ENCODE measurements at places on chromosomes 16 and 17.
A peak's percentile ranks its signal among the peaks of the same experiment; 100 is the strongest.

DNA sequence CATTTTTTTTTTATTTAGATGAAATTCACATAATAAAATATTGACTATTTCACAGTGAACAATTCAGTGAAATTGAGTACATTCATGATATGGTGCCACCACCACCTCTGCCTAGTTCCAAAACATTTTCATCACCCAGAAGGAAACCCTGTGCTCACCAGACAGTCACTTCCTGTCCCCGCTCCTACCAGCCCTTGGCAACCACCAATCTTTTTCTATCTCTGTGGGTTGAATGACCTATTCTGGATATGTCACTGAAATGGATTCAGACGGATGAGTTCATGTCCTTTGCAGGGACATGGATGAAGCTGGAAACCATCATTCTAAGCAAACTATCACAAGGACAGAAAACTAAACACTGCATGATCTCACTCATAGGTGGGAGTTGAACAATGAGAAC, 40.5 kb downstream of the ATP2C2 start:
- DNase-seq = no peak

DNA sequence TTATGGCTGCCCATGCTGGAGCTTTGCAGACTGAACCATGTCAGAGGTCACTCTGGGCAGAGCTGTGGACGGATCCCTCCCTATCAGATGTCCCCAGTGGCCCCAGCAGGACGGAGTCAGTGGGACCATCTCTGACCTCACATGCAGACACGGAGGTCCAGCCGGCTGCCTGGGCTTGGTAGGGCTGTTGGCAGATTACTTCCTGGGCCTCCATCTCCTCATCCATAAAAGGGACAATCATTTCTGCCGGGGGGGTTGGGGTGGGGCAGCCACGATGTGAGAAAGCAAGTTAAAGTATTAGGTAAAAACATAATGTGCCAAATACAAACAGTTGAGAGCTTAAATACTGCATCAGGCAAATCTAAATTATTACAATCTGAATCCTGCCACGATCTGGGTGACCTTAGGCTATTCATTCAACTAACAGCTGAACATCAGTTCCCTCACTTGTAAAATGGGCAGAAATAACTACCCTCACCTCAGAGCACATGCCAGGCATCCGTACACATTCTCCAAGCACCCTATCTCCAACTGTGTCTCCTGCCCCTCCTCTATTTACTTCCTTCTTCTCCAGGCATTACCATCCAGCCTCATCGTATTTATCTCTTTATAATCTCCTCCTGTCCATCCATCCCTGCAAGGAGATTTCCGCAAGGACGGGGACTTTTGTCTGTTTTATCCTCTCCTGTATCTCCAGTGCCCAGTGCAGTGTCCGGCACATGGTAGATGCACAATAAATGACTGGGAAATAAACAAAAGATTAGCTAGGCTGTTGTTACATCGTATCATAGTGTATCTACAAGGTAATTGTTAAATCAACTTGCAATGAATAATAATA, 192.3 kb upstream of the FOXF1 start:
- no peak for DNase-seq

DNA sequence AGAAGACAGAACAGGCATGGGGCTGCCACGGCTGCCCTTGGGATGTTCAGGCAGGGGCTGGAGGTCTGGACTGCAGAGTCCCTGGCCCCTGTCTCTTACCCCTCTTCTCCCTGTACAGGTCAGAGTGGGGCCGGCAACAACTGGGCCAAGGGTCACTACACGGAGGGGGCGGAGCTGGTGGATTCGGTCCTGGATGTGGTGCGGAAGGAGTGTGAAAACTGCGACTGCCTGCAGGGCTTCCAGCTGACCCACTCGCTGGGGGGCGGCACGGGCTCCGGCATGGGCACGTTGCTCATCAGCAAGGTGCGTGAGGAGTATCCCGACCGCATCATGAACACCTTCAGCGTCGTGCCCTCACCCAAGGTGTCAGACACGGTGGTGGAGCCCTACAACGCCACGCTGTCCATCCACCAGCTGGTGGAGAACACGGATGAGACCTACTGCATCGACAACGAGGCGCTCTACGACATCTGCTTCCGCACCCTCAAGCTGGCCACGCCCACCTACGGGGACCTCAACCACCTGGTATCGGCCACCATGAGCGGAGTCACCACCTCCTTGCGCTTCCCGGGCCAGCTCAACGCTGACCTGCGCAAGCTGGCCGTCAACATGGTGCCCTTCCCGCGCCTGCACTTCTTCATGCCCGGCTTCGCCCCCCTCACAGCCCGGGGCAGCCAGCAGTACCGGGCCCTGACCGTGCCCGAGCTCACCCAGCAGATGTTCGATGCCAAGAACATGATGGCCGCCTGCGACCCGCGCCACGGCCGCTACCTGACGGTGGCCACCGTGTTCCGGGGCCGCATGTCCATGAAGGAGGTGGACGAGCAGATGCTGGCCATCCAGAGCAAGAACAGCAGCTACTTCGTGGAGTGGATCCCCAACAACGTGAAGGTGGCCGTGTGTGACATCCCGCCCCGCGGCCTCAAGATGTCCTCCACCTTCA, 11.7 kb downstream of the TUBB3 start:
- no peak for DNase-seq

GRCh38 chr16:47924950-47925349, 230.8 kb downstream of the ABCC12 start:
- DNase-seq = no peak

- no peak for DNase-seq
Observed at GRCh38 chr16:47043200-47043599, 69.7 kb upstream of the DNAJA2 start.

DNA sequence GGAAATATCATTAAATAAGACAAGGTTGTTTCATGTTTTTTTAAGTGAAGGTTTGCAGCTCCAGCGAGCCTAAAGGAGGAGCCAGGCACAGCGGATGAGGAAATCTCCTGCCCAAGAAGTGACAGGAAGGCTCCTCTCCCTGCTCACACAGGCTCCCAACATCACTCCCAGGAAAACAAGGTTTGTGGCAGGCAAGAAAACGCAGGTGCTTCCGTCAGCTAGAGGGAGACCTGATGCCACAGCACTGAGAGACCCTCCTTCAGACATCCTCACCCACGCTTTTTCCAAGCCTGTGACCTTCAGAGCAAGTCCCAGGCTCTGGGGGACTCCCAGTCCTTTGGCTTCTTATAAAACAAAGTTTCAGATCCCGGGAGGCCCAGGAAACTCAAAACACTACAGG, 89.7 kb downstream of the ZNF423 start:
- no peak for DNase-seq

DNA sequence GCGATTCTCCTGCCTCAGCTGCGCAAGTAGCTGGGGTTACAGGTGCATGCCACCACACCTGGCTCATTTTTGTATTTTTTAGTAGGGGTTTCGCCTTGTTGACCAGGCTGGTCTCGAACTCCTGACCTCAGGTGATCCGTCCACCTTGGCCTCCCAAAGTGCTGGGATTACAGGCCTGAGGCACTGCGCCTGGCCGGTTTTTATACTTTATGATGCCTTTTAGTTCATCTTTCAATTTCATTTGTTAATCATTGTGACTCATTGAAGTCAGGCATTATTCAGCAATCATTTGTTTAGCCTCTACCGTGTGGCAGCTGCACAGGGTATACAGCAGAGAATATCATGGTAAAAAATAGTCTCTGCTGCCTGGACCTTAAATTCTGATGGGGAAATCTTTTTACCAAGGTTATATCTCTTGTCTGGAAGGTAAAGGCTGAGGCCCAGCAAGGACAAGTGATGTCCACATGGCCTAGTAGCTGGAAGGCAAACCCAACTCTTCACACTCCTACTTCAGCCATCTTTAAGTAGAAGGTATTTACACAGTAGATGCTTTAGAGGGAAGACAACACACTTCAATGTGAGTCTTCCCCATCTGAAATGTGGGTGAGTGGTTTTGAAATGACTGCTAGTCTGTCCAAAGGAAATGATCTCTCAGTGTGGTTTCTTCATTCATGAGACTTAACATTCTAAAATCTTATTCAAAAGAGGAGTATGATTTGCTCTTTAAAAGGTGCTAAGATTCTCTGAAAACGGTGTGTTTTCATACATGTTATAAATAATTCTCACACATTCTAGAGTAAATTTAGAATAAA, 2.4 kb downstream of the PRPSAP2 start:
- no peak for DNase-seq

DNA sequence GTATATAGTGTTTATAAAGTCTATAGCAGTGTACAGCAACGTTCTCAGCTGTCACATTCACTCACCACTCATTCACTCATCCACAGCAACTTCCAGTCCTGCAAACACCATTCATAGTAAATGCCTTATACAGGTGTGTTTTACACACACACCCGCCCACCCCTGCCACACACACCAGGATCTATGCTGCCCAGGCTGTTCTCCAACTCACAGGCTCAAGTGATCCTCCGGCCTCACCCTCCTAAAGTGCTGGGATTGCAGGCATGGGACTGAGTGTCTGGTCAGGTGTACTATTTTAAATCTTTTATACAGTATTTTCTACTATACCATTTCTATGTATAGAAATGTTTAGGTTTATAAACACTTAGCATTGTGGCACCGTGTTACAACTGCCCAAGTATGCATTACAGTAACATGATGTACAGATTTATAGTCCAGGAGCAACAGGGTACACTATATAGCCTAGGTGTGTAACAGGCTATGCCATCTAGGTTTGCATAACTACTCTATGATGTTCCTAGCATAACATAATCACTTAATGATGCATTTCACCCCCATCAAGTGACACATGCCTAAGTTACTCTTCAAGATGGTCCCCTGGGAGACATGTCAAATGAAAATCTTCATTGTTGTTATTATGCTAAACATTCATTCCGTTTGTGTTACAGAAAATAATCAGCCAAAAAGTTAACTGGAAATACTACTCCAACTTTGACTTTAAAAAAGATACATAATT, 42.5 kb downstream of the CREBBP start:
- peak; percentile 30 for DNase-seq

GRCh38 chr17:71262586-71262985, 858.2 kb upstream of the SOX9 start:
- no peak for DNase-seq

DNA sequence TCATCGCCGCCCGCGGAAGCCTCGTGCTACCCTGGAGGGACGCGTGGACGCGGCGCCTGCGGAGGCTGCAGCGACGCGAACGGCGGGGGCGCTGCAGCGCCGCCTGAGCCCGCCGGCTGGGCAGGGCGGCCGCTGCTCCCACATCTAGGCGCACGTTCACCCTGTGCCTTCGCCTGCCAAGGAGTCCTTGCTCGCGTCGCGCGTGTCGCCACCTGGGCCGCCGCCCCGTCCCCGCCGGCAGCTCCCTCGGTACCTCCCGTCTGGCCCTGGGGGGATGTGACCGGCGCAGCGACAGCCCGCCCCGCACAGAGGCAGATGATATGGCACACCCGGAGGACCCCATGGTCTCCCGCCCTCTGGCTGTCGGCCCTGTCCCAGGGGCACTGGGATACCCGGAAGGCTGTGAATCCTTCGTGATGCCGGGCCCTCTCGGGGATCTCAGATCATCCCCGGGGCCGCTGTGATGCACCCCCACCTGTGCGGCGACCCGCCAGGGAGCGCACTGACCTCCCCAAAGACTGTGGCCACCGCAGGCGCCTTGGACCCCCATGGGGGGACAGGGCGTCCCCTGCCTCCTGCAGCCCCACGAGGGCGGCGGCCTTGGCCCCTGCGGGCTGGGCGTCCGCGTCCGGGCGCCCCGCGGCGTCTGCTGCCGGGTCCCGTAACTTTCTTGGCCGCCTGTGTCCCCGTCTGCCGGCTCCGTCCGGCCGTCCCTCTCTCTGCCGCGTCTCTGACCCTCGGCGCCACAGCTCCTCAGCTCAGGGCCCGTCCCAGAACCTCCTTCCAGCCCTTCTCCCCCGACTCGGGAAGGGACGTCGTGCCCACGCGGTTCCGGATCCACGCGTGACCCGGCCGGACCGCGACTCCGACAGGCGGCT, 689 bp upstream of the TBC1D24 start:
- peak; percentile 45 for DNase-seq

GRCh38 chr17:41919165-41919817, 540 bp upstream of the ACLY start:
- DNase-seq = no peak

GRCh38 chr16:12099451-12100123, 123.1 kb downstream of the SNX29 start:
- DNase-seq = no peak

GRCh38 chr17:29176558-29177351, 3.4 kb downstream of the MYO18A start:
- peak; percentile 25 for DNase-seq

DNA sequence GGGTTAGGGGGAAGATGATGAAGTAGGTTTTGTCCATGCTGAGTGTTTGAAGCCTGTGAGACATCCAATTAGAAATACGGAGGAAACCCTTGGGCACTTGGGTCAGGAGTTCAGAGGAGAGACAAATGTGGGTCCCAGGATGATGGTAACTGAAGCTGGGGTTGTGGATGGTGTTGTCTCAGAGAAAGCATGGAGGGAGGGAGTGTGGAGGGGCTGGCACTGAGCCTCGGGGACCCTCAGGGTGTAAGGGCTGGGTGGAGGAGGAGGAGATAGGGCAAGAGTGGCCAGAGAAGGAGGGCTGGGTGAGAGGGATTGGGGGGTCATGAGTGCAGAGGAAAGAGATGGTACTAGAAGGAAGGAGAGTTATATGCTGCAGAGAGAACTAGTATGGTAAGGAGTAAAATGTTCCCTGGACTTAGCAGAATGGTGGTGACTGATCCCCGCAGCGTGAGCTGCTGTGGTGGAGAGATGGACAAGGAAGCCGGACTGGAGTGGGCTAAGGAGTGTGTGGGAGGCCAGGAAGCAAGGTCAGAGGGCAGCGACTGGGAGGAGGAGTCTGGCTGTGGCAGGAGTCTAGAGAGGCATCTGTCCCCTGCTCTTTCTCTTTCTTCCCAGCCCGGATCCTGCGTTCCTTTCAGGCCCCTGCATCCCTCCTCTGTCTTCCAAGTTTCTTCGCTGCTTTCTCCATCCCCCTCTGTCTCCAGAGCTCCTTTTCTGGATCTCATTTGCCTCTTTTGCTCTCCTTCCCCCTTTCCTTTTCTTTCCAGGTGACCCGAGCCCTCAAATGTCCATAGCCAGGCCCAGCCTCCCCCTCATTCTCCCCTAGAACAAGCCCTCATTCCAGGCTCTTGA, 3.9 kb upstream of the COL1A1 start:
- peak; percentile 31 for DNase-seq

DNA sequence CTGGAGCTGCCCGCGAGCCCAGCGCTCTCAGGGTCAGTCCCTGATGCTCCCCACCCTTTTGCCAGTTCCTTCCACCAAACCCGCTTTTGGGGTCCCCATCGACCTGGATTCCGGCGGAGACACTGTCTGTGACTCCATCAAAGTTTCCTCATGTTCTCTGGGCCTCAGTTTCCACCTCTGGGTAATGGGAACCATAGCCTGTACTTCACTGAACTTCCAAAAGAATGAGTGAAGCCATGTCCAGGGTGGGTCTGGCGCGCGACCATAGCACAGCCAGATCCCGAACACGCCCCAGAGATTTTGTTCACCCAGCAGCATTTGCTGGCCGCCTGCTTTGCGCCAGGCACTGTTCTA, 327 bp downstream of the SDR42E2 start:
- DNase-seq = no peak
